ENCODE measurements at places on chromosomes 5 and 9.
A peak's percentile ranks its signal among the peaks of the same experiment; 100 is the strongest.

- DNase-seq = no peak
- peak within 1 kb of the TSS; percentile 66 for H3K4me3 ChIP-seq
- no peak within 1 kb of the TSS for H3K27ac ChIP-seq
These were observed at the start of gene ROR2 for GRCh38 chr9:91949946-91950664. Gene ROR2, minus strand, starts transcription at chr9:91950228.

DNA sequence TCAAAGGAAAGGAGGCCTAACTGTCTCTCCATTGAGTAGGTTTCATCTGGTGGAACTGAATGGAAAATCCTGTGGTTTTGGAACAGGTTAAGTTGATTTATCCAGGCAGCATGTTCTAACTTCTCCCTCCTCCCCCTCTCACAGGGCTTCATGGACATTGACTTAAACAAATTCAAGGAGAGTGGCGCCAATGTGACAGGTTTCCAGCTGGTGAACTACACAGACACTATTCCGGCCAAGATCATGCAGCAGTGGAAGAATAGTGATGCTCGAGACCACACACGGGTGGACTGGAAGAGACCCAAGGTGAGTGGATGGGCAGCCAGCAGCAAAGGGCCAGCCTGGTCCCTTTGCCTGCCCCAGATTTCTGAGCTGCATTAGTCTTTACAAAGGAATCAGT is 183.9 kb downstream of the GRIA1 start:
- H3K4me3 ChIP-seq = no peak overlapping the region
- peaks cover 16% of the 10 kb centered on the region for H3K4me1 ChIP-seq
- DNase-seq = no peak
- no peak overlapping the region for H3K27ac ChIP-seq
- H3K27me3 ChIP-seq = peaks cover 2% of the 10 kb centered on the region

- no peak overlapping the region for H3K27ac ChIP-seq
- no peak overlapping the region for H3K4me3 ChIP-seq
- peaks cover 42% of the 10 kb centered on the region for H3K27me3 ChIP-seq
- no peaks in the 10 kb centered on the region for H3K36me3 ChIP-seq
- peaks cover 5% of the 10 kb centered on the region for H3K4me1 ChIP-seq
These were observed 35.7 kb upstream of the PPP1R26 start for GRCh38 chr9:135443797-135444425.

GRCh38 chr5:90326995-90327394 is 82.6 kb downstream of the CETN3 start:
- no peaks in the 10 kb centered on the region for H3K4me1 ChIP-seq
- no peaks in the 10 kb centered on the region for H3K36me3 ChIP-seq
- no peaks in the 10 kb centered on the region for H3K27me3 ChIP-seq
- no peak for DNase-seq

Measured in HFFc6 (cell line).